ENCODE measurements at places on chromosomes 4 and X. TPM values are rescaled to one million over a fixed set of nuclear protein-coding genes. Genes with fewer than 3 reads are reported as not detected.

GRIA3 gene
- total RNA-seq = 1.1 TPM

PDZD11 gene
- total RNA-seq = 23.5 TPM

TMEM35A gene
- total RNA-seq = 41.0 TPM

DNA sequence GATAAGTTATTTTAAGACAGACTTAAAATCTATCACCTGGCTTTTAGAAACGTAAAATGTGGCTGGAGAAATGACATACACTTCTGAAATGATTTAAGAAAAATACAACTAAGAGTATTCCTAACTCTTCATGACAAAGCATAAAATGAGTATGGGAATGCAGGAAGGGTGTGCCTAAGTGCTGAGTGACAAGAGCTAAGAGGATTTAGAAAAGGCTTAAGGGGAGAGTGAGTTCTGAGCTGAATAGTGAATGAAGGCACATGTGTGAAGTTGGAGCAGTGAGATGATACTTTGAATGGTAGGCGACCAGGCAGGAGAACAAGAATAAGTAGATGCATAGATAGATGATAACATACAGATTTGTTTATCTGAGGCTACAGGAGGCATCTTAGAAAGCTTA lies 458.3 kb upstream of the TENM3 start:
- DNase-seq = no peak
- no peaks in the 10 kb centered on the region for H3K27me3 ChIP-seq
- H3K4me1 ChIP-seq = no peaks in the 10 kb centered on the region
- H3K36me3 ChIP-seq = no peaks in the 10 kb centered on the region

DNA sequence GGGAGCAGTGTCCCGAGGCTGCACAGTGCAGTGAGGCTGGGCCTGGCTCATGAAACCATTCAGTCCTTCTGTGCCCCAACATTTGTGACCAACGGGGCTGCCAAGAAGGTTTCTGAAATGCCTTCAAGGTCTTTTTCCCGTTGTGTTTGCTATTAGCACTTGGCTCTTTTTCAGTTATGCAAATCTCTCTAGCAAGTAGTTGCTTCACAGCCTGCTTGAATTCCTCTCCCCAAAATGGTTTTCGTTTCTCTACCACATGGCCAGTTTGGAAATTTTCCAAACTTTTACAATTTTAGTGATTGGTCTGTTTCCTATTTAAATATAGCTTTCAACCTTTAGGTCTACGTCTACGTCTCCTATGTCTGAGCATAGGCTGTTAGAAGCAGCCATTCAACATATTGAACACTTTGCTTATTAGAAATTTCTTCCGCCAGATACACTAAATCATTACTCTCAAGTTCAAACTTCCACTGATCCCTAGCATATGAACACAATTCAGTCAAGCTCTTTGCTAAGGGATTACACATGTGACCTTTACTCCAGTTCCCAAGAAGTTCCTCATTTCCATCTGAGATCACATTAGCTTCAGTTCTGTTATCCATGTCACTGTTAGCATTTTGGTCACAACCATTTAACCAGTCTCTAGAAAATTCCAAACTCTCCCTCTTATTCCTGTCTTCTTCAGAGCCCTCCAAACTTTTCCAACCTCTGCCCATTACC lies 901.8 kb downstream of the GLUD2 start:
- DNase-seq = no peak
- no peak overlapping the region for H3K27ac ChIP-seq
- H3K4me1 ChIP-seq = no peaks in the 10 kb centered on the region
- no peak overlapping the region for H3K4me3 ChIP-seq

- H3K27me3 ChIP-seq = no peaks in the 10 kb centered on the region
- H3K4me1 ChIP-seq = no peaks in the 10 kb centered on the region
- no peak overlapping the region for H3K4me3 ChIP-seq
- H3K36me3 ChIP-seq = no peaks in the 10 kb centered on the region
- no peak overlapping the region for H3K27ac ChIP-seq
- DNase-seq = no peak
Measured at GRCh38 chrX:120474085-120474484, 5.0 kb upstream of the LAMP2 start.

DNA sequence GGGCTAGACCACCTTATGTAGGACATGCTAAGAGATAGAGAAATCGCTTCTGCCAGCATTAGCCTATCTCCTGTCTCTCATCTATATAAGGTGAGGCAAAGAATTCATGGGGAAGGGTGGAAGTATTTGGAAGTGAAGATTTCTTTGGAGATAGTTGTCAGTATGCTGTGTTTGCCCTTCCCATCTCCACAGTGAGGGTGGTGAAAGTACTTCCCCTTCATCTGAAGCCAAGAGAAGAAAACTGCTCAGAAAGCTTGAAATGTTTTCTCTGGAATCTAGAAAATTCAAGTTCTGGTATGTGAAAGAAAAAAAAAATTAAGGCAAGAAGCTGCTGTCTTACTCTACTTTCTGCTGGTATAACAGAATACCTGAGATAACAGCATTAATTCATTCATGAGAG lies 12.3 kb upstream of the ADH5 start:
- no peaks in the 10 kb centered on the region for H3K36me3 ChIP-seq
- no peak for DNase-seq
- no peak overlapping the region for H3K27ac ChIP-seq
- no peaks in the 10 kb centered on the region for H3K27me3 ChIP-seq

DNA sequence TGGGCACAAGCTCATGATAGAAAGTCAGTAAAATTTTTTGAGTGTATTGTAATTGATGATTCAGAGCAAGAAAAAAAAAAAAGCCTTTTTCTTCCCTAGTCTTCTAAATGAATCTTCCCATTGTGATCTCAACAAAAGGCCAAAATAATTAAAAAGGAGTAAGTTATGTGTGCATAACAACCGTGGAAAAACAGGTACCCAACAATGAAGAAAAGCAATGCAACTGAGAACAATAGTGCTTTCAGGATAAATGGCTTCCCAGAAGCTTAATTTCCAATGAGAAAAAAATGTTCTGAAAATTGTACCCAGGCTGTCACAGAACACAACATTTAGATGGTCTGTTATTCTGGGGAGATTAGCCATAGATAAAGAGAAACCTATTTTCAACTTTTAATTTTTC lies 399.0 kb upstream of the AGA start:
- no peaks in the 10 kb centered on the region for H3K4me1 ChIP-seq
- H3K27me3 ChIP-seq = no peaks in the 10 kb centered on the region
- H3K36me3 ChIP-seq = no peaks in the 10 kb centered on the region
- no peak overlapping the region for H3K27ac ChIP-seq
- H3K4me3 ChIP-seq = no peak overlapping the region
- no peak for DNase-seq

GRCh38 chr4:47383829-47384427 lies 79.6 kb downstream of the COMMD8 start:
- H3K36me3 ChIP-seq = no peaks in the 10 kb centered on the region
- H3K4me3 ChIP-seq = no peak overlapping the region
- no peak for DNase-seq

SH3RF1 gene
- total RNA-seq = 9.1 TPM

- no peaks in the 10 kb centered on the region for H3K27me3 ChIP-seq
- H3K27ac ChIP-seq = no peak overlapping the region
- DNase-seq = no peak
- H3K36me3 ChIP-seq = no peaks in the 10 kb centered on the region
- no peaks in the 10 kb centered on the region for H3K4me1 ChIP-seq
Measured at GRCh38 chrX:132591719-132592275, 103.0 kb upstream of the MBNL3 start.

MAGEA2 gene
- total RNA-seq = not detected

GPR119 gene
- total RNA-seq = not detected

DNA sequence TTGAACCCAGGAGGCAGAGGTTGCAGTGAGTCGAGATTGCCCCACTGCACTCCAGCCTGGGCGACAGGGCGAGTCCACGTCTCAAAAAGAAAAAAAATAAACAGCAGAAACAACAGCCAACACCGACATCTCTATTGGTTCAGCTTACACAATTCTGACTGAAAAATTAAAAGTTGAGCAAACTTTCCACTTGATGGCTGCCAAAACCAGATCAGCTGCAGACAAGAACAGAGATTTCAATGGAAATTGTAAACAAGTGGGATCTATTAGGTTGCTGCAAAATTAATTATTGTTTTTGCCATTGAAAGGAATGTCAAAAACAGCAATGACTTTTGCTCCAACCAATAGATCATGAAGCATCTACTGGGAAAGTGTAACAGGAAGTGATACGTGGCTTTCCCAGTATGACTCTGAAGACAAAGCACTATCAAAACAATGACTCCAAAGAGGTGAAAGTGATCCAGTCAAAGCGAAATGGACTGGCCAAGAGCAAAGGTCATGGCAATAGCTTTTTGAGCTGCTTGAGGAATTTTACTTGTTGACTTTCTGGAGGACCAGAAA lies 26.3 kb downstream of the UPF3B start:
- H3K4me1 ChIP-seq = no peaks in the 10 kb centered on the region
- H3K27me3 ChIP-seq = no peaks in the 10 kb centered on the region
- H3K36me3 ChIP-seq = no peaks in the 10 kb centered on the region
- no peak overlapping the region for H3K4me3 ChIP-seq
- DNase-seq = no peak

GUCY1B1 gene
- total RNA-seq = 45.1 TPM

- H3K4me1 ChIP-seq = no peaks in the 10 kb centered on the region
- H3K4me3 ChIP-seq = no peak overlapping the region
- no peak overlapping the region for H3K27ac ChIP-seq
- no peaks in the 10 kb centered on the region for H3K36me3 ChIP-seq
- H3K27me3 ChIP-seq = no peaks in the 10 kb centered on the region
- DNase-seq = no peak
Measured at GRCh38 chr4:102120846-102121245, 224.4 kb downstream of the SLC39A8 start.

GRCh38 chrX:47577424-47577823 lies 4.8 kb upstream of the TIMP1 start:
- peaks cover 13% of the 10 kb centered on the region for H3K4me1 ChIP-seq
- H3K4me3 ChIP-seq = no peak overlapping the region
- peaks cover 3% of the 10 kb centered on the region for H3K27me3 ChIP-seq
- H3K27ac ChIP-seq = no peak overlapping the region
- DNase-seq = no peak

UGT2B10 gene
- not detected for total RNA-seq

PARM1 gene
- 21.9 TPM for total RNA-seq

DNA sequence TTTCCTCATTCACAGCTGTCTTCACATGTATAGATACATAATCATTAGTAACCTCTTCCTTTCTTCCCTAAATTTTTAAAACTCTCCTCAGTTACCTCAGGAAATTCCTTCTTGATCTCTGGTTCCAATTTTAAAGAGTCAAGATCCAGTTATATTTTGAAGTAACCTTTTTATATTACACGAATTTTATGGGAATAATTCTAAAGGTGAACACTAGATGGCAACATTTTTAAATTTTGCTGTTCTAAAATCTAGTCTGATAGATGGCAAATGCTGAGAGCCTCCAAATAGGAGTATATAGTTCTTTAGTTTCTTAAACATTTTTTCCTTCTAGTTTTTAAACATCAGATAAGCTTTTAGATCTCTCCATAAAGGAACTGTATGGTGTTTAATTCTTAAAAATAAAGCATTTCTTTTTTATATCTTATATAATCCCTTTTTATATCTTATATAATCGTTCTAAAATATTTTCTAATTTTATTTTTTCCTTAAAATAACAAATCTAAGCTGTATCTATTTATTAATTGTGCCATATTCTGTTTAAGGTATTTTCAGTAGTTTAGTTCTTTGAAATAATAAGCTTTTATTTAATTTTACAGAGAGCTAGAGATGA lies 37.9 kb upstream of the PAPSS1 start:
- H3K27me3 ChIP-seq = no peaks in the 10 kb centered on the region
- no peak for DNase-seq
- no peaks in the 10 kb centered on the region for H3K4me1 ChIP-seq
- H3K36me3 ChIP-seq = no peaks in the 10 kb centered on the region

NAP1L3 gene
- 8.6 TPM for total RNA-seq

GRCh38 chr4:166174717-166175490 lies 301.9 kb downstream of the TLL1 start:
- no peak overlapping the region for H3K4me3 ChIP-seq
- H3K4me1 ChIP-seq = no peaks in the 10 kb centered on the region
- DNase-seq = no peak
- H3K36me3 ChIP-seq = no peaks in the 10 kb centered on the region
- H3K27ac ChIP-seq = no peak overlapping the region

- H3K36me3 ChIP-seq = no peaks in the 10 kb centered on the region
- peaks cover 9% of the 10 kb centered on the region for H3K4me1 ChIP-seq
- no peak overlapping the region for H3K27ac ChIP-seq
- H3K4me3 ChIP-seq = no peak overlapping the region
- H3K27me3 ChIP-seq = no peaks in the 10 kb centered on the region
Measured at GRCh38 chr4:101184668-101185067, 162.7 kb downstream of the PPP3CA start.

GRCh38 chr4:170193496-170193895 lies 103.7 kb upstream of the AADAT start:
- H3K36me3 ChIP-seq = no peaks in the 10 kb centered on the region
- no peak overlapping the region for H3K27ac ChIP-seq
- H3K4me1 ChIP-seq = no peaks in the 10 kb centered on the region
- H3K4me3 ChIP-seq = no peak overlapping the region

DNA sequence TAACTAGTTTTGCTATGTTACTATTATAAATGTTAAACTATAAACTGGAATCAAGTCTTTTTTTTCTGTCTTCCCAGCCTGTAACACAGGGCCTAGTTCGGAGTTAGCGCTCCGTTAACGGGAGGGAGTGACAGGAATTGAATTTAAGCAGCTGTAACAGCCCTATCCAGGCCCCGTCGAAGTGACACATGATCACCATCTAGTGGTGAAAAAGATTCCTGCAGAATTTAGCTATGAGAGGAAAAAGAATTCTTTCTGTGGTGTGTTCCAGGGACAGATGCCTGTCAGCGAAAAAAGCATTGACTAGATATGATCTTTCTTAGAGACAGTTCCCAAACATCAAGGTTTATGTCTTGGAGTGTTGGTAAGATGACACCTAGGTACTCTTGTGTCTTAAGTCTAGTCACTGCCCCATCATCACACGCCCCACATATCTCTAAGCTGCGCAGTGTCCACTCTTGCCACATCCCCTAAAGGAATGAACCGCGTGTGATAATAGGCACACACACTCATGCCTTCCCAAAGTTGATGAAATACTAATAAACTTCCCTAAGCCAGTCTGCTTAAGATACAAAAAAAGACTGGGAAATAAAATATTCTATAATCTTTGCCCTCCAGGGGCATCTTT lies 2.1 kb downstream of the GAB3 start:
- peak; percentile 71 for DNase-seq
- no peaks in the 10 kb centered on the region for H3K36me3 ChIP-seq
- peaks cover 14% of the 10 kb centered on the region for H3K4me1 ChIP-seq
- no peaks in the 10 kb centered on the region for H3K27me3 ChIP-seq

Measured in sigmoid colon (tissue), 7 donors.